Pancreas (tissue), 10 donors: ENCODE measurements at places on chromosomes 16 and 17. TPM values are rescaled to one million over a fixed set of nuclear protein-coding genes. Genes with fewer than 3 reads are reported as not detected.

CCL7 gene
- not detected for total RNA-seq

- H3K4me1 ChIP-seq, result peaks cover 18% of the 10 kb centered on the region
- no peaks in the 10 kb centered on the region for H3K27me3 ChIP-seq
- no peak overlapping the region for H3K4me3 ChIP-seq
- DNase-seq, result no peak
- H3K36me3 ChIP-seq, result no peaks in the 10 kb centered on the region
Observed at GRCh38 chr17:49110509-49110908, 22.1 kb upstream of the B4GALNT2 start.

- DNase-seq, result no peak
- H3K4me1 ChIP-seq, result no peaks in the 10 kb centered on the region
- H3K4me3 ChIP-seq, result no peak overlapping the region
- H3K27ac ChIP-seq, result no peak overlapping the region
- H3K36me3 ChIP-seq, result no peaks in the 10 kb centered on the region
Observed at GRCh38 chr17:9322326-9322725, 253.3 kb downstream of the STX8 start.

DNA sequence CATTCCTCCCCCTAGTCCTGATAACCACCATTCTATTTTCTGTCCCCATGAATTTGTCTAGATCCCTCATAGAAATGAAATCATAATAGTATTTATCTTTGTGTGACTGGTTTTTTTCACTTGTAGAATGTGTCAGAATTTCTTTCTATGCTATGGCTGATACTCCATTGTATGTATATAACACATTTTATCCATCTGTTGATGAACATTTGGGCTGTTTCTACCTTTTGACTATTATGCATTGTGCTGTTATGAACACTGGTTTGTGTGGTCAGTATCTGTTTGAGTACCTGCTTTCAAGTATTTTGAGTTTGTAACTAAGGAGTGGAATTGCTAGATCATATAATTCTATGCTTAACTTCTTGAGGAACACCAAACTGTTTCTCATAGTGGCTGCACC is 16.0 kb upstream of the DRG2 start:
- H3K36me3 ChIP-seq, result no peaks in the 10 kb centered on the region
- no peak for DNase-seq
- H3K27ac ChIP-seq, result no peak overlapping the region
- H3K4me1 ChIP-seq, result no peaks in the 10 kb centered on the region

DNA sequence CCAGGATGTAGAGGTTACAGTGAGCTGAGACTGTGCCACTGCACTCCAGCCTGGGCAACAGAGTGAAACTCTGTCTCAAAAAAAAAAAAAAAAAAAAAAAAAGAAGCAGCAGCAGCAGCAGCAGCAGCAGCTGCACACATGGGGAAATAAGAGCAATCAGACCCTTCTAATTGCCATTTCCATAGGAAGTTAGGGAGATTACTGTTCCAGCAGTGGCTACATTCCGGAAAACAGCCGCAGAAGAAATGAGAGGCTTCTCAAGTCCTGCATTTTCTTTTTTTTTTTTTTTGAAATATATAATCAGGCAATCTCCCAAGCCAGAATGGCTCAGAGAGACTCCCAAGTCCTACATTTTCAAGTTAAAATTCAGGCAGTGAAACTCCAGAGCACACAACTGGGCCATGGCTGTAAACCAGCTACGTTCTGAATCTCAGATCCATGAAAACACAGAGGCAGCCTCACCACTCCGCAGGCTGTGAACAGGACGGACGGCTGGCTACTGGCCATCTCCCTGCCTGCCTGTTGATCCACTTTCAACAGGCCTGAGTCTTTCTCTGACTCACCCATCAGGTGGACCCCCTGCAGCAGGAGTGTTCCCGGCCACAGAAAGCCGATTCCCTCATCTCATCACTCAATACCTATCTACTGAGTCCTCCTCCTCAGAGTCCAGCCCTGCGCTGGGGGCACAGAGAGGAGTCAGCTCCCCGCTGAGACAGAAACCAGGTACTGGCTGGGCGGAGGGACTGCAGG is 15.0 kb downstream of the TRPV1 start:
- DNase-seq, result no peak
- H3K27me3 ChIP-seq, result no peaks in the 10 kb centered on the region
- H3K4me3 ChIP-seq, result no peak overlapping the region
- H3K4me1 ChIP-seq, result no peaks in the 10 kb centered on the region

DNA sequence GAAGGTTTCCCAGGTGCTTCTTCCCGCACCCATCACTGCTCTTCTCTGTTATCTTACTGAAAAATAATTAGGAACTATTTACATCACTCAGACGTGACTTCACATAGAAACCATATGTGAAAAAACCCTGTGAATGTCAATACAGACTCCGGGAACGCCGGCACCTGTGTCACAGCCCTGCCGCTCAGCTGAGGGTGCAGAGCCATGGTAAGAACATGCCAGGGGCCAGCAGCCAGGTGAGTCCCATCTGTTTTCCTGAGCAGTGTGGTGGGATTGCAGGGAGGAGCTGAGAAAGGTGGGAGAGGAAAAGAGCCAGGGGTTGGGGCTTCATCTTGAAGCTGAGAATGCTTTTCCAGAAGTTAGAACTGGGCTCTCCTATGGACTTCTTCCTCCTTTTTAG is 13.7 kb downstream of the FOXF1 start:
- H3K27ac ChIP-seq, result no peak overlapping the region
- H3K27me3 ChIP-seq, result peaks cover 18% of the 10 kb centered on the region
- H3K4me1 ChIP-seq, result no peaks in the 10 kb centered on the region
- DNase-seq, result no peak
- no peak overlapping the region for H3K4me3 ChIP-seq

DNA sequence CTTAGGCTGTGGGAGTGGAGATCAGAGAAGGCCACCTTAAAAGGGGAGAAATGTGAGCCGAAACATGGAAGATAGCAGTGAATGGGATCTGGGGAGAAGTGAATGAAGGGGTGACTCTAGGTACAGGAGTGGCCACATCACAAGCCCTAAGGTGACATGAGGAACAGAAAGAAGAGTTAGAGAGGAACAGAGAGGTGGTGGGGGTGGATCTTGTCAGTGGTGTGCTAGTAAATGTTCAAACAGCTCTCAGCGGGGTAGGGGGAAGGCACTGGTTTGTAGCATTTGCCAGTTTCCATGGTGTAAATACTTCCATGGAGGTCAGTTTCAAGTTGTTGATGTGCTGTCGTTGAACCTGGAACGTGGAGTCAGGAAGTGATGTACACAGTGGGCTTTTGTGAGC is 90.8 kb downstream of the SDR42E1 start:
- H3K27me3 ChIP-seq, result no peaks in the 10 kb centered on the region
